T1000 (cell line): ENCODE measurements at places on chromosomes 7 and 10.

- peak; percentile 53 for DNase-seq
These were observed 7.1 kb downstream of the NUDT1 start for GRCh38 chr7:2248984-2249694.

- DNase-seq = no peak
These were observed 22.2 kb upstream of the EXOC4 start for GRCh38 chr7:133230591-133231194.

DNA sequence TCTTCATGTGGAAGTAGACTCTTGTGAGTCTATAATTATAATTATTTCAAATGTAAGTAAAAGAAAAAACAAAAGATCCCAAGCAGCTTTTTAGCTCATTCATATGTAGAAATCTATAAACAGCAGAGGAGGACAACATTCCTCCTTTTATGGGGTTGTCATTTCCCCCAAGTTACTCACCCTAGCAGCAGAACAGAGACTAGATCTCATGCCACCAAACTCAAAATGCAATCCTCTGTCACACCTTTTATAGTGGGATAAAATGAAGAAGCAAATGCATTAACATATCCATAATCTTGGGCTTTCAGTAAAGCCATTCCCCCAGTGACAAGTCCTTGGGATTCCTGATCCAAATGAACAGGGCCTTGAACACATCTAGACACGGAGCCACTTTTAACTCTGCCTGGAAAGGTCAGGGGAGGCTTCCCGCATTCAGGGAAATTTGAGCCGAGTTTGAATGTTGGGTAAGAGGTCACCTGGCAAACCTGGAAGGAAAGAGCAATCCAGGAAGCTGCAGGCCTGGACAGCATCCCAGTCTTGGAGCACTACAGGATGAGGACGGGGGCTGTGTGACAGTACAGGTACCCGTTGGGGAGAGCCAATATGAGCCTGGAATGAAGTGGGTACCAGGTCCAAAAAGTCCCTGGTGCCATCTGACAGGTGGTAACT lies 76.4 kb downstream of the DOCK4 start:
- no peak for DNase-seq

DNA sequence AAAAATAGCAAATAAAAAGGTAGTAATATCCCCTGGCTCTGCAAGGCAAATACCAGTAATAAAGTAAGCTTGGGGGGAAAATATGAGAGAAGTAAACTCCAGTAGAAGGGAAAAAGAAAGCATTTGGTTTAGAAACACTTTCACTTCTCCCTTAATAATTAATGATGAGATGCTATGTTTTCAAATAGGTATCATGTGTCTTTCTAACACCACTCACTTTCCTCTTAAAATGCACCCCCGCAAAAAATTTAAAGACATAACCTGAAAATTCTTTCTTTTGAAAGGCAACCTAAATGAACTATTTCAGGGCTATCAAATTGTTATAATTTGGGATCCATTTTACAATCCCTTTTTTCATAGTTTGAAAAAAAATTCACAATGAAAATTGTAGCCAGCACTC lies 240.3 kb downstream of the SNX10 start:
- no peak for DNase-seq

DNA sequence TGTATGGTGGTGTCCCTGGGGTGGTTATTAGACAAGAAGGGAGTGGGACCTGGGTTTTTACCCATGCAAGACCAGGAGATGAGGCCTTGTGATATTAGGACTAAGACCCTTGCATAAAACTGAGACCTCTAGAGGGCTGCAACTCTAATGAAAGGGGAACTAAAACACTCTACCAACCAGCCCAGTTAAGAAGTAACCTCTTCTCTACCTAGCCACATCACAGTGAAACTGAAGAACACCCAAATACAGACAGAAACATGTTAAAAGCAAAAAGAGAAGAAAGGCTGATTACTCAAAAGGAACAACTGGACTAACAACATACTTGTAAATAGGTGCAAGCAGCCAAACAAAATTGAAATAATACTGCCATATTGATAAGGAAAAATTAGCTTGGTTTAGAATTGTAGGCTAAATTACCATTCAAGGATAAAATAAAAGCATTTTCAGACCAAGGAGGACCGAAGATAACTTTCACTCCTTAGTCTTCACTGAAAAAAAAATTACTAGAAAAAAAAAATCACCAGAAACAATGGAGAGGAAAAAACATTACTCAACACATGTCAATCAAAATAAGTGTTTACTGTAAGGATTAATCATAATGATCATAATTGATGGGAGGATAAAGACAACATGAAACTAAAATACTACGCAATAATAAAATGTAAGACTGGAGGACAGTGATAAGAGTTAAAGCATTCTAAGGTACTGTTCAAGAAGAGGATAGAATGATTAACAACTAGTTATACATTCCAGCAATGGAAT lies 27.6 kb downstream of the ERLIN1 start:
- no peak for DNase-seq

- DNase-seq = peak; percentile 48
These were observed 43.4 kb downstream of the LDB3 start for GRCh38 chr10:86711513-86712316.

DNA sequence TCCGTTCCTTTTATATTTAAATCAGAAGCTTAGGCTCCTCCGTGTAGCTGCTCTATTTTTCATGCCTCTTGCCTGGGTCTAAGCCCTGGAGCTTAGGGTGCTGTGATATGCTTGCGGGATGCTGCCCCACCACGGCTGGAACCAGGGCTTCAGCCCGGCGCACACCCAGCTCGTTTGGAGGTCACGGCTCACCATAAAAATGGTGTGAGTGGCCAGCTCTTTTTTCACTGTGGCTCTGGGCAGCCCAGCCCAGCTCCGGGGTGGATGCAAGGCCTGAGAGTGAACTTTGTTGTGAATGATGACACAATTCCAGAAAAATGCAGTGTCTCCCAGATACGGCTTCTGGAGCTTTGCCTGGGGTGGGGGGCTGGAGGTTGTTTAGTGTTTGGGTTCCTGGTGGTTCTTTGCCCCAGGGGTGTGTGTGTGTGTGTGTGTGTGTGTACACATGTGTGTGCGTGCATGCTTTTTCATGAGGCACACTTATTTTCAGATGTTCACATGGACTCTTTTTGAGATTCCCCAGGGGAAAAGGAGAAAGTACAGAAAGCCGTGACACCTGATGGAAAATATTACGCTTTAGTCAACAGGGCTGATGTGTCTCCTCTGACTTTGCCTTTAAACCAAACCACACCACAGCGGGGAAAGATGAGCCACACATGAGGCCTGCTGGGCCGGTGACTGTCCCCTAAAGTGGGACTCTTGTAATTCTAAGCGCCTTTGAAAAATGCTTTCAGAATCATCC lies 46.2 kb downstream of the GRK5 start:
- peak; percentile 84 for DNase-seq

- DNase-seq = no peak
These were observed 37.2 kb downstream of the EXOC4 start for GRCh38 chr7:133290041-133290440.

DNA sequence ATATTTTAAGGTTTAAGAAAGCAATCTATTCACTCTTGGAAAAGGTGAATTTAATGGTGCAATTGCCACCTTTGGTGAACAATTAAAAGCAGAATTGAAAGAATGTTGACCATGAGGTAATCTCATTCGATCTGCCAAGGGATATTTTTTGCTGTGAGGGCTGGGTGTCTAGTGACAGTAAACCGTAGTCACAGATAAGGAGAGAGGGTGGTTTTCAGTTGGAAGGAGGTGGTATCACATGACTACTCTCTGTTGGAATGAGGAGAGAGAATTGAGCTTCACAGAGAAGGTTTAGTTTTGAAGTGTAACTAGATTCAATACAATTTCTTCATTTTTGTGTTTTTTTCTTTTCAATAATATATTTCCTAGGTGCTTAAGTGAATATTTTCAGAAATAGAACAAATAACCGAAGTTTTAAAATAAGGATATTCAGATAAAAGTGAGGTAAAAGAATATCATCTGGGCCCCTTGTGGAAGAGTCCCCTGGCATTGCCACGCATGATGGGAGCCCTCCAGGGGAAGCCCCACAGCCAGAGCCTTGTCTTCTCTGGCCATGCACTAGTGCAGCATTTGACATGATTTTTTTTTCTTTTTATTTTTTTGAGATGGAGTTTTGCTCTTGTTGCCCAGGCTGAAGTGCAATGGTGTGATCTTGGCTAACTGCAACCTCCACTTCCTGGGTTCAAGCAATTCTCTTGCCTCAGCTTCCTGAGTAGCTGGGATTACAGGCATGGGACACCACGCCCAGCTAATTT lies 73.4 kb downstream of the GPR141 start:
- no peak for DNase-seq

DNA sequence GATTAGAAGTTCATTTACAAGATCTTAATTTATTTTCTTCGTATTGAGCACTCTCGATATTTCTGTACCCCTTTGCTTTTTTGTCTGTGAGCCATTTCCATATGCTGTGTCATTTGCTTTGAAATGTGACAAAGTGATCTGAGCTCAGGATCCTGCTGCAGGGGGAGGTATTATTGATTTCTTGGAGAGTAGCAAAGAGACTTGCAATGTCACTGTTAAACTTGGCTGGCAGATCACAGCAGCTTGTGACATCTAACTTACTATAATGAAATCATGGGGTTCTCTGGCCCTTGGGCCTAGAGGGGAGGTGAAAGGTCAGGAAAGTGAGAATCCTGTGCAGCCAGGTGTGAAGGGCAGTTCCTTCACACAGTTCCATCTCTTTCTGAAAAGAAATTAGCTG lies 923.4 kb downstream of the REEP3 start:
- DNase-seq = no peak

DNA sequence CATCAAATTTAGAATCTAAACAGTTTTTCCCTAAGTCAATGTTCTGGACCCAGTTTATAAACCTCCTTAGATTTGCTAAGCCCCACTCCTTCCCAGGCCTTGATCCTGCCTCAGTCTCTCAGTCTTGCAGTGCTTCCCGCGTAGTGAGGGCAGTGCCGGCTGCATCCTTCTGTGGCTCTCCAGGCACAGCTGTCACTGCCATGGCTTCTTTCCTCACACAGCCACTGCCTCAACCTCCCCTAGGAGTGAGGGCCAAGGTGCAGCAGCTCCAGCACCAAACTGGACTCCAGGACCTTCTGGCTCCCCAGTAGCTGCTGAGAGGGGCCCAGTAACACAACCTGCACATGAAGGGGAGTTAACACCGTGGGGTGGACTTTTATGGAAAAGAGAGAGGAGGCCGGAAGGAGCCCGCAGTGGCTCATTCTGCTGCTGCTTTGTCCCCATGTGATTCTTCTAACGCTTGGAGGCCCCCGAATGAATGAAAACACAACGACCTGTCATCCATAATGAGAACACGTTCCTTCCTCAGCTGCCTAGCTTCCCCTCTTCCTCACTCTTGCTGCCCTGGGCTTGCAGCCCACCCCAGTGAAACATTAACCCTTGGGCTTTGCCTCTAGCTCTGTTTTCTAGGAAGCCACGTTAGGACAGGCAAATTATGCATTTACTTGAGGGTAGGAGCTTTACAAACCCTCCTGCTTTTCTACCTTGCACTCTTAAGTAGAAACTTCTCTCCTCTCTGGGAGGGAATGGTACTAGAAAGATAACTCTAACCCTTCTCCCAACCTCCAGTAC lies 16.0 kb upstream of the UBE2H start:
- no peak for DNase-seq

DNA sequence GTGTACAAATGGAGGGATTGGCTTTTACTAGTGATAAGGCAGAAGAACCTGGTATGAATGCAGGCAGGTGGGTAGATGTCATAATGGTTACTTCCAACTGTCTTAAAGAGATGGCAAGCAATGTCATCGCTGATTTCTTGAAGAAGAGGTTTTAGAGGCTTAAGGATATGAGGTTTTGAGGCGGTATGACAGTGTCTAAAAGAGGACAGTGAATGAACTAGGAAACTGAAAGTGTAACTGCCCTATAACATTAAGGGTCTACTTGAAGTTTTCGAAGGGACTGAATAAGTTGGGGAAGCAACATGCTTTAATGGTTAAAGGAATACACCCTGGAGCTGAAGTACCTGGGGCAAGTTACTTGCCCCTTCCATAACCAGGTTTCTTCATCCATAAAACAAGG lies 70.9 kb downstream of the NDUFB2 start:
- no peak for DNase-seq
